OCI-LY7 (cell line): ENCODE measurements at places on chromosomes 2 and 18. TPM values are rescaled to one million over a fixed set of nuclear protein-coding genes. Genes with fewer than 3 reads are reported as not detected.

- DNase-seq = no peak
These were observed 146.0 kb downstream of the AGAP1 start for GRCh38 chr2:235639885-235640284.

GRCh38 chr2:232772531-232772930, 3.8 kb downstream of the KCNJ13 start:
- peak; percentile 87 for DNase-seq

DNA sequence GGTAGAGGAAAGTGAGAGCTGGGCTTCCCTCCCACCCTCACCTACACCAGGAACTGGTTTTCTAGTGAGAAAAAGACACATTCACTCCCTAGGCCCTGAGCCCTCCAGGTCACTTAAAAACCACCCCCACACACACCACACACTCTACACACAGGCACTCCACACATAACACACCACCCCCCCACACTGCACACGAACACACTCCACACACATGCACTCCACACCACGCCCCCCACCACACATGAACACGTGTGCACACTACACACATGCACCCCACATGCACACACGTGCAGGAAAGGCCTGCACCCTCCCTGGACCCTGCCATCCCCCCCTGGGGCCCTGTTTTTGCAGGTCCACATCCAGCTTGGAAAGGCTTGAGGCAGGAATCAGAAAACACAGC, 67.6 kb downstream of the RALBP1 start:
- DNase-seq = no peak

DNA sequence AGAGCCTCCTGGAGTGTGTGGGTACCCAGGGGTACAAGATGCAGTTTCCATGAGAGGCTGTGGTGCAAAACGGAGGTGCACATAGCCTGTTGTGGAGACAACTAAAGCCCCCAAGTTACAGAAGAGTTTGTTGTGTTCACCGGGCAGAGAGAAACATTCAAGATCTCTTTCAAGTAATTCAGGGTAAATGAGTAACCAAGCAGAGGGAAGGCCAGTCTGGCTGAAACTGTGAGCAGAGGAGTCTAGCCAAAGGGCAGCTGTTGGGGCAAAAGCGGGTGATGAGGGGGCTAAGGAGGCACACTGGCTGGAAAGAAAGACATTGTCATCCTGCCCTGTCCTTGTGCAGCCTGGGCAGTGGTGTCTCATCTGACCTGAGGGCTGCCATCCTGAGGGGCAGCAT, 52.0 kb downstream of the CXCR4 start:
- no peak for DNase-seq

DNA sequence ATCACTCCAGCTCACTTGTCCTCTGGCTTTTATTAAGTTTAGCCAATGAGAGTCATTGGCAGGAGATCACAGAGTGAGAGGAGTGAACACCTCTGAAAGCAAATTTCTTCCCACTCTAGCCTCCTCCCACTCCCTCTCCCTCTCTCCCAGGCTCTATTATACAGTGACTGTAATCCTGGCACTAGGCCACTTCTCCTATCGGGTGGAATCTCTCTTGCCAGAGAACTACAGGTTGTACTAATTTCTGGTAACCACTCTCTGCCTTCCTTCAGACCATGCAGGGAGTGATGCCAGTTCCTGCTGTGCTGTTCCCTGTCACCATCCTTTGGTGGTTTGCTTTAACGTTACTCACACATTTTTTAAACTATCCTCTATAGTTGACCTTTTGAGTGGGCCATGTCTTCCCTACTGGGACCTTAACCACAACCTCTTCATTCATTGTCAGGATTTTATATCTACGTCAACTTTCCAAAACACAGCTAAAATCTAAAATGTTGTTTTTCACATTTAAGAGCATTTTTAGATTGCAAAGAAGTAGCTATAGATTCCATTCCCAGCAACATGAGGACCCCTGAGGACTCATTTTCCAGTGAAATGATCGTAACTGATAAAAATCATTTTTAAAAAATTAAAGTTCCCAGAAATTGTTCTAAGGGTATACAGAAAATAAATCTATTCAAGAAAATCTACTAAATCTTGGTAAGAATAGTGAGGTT, 217.1 kb downstream of the MREG start:
- no peak for DNase-seq

Gene ITGB6
- total RNA-seq = not detected in 2 replicates

Gene CSRNP3
- total RNA-seq = 1.3 and 1.4 TPM in 2 replicates
